ENCODE measurements at places on chromosomes 6 and 20. TPM values are rescaled to one million over a fixed set of nuclear protein-coding genes. Genes with fewer than 3 reads are reported as not detected.

Gene C6orf141
- total RNA-seq, result 1.1 TPM

GRCh38 chr6:84615113-84615850 lies 149.1 kb downstream of the TBX18 start:
- DNase-seq, result no peak

Gene TNF
- 0.92 TPM for total RNA-seq

Gene CST4
- total RNA-seq, result not detected

Gene EMILIN3
- total RNA-seq, result 3.4 TPM

DNA sequence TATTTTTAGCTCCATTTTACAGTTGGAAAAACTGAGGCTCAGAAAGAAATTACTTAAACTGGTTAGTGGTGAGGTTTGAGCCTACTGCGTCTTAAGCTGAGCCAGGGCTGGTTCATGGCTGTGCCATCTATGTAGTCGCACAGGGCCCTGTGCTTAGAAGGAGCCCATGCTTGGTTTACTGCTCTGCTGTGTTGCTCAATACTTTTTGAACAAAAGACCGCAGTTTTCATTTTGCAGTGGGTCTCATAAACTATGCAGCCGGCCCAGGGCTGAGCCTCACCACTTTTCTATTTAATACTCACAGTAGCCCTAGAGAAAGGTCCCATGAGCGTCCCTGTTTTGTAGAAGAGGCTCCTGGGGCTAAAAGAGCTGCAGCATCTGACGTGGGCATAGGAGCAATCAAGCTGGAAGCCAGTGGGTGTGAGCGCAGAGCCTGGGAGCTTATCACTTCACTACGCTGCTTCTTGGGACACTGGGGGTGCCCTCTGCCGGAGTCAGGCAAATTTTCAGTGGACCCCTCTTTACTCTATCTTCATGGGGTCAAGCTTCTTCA lies 501 bp downstream of the SIRPB2 start:
- DNase-seq, result no peak

DNA sequence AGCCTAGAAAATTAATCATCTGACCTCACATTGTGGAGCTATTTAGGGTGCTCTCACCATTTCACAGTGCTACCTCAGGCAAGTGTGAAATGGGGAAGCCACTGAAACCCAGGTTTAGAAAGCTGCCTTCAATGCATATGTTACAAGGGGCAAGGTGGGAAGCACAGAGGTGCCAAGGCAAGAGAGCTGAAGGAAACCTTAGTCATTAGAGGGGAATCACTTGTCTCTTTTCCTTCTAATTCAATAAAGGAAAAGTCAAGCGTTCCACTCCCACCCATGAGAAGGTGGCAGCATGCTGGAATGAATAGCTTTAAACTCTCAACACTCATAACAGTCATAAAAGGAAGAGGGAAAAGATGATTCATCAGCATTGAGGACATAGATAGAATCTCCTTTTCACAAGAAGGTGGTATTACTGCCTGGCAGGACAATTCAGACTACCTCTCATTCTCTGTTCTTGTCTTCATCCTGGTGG lies 251.9 kb upstream of the IRAK1BP1 start:
- no peak for DNase-seq

GRCh38 chr6:153231048-153231646 lies 100.1 kb upstream of the RGS17 start:
- DNase-seq, result peak; percentile 28

DNA sequence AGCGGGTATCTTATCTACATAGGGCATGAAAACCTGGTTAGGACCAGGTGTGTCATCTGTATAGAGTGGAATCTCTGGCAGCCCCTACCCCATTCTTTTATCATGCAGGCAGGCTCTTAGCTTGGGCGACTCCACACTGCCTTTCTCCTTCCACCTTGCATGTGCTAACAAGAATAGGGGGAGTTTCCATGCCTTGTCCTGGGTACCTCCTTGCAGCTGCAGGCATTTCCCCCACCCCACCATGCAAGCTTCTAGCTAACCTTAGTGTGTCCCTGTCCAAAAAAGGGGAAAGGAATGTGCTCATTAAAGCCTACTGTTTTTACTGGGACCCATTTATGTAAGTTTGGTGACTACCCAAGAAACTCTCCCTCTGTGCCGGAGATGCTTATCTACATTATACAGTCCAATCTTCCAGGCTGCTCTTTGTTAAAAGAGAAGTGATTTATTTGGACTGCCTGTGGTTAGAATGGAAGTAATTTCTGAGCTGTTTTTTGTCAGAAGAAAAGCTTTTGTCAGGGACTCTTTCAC lies 10.5 kb upstream of the CEP43 start:
- DNase-seq, result no peak

Gene HMGCLL1
- 1.2 TPM for total RNA-seq

Gene SLC12A5
- total RNA-seq, result 3.2 TPM

- DNase-seq, result no peak
Measured at GRCh38 chr6:111478064-111478476, 4.9 kb downstream of the REV3L start.

- no peak for DNase-seq
Measured at GRCh38 chr6:168615837-168616236, 174.9 kb downstream of the SMOC2 start.

DNA sequence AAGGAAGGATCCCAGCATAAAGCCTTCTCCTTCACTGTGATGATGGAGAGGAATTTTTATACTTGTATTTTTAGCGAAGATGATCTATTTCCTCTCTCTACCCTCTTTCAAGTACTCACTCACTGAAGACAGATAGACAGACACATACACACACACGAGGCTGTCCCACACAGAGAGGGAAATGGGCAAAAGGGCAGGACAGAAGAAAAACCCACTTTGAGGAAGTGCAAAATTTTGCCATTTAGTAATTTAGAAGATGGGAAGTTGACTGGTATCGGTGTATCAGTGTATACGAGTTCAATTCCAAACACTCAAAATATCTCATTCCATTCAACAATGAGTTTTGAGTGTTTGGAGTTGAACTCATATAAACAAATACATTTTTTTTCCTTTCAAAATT lies 30.9 kb downstream of the HEBP2 start:
- DNase-seq, result no peak

DNA sequence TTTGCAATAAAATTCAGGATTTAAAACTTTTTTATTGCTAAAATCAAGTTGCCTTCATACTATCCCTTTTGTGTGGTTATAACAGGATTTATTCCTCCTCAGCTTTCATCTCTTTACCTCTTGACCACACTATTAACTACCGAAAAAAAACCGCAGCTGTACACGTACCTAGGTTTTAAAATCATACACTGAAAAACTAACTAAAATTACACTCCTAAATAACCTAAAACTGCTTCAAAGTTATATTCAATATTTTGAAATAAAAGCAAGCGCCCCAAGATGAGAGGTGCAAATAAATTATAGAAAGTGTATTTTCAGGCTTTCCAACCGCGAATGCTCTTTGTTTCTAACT lies 1.4 kb downstream of the MPC1 start:
- DNase-seq, result no peak

GRCh38 chr6:155352811-155353210 lies 38.5 kb upstream of the TFB1M start:
- no peak for DNase-seq
